ENCODE measurements at places on chromosomes 3 and 15.

- DNase-seq = no peak
Observed at GRCh38 chr15:71611553-71612396, 198.6 kb upstream of the NR2E3 start.

GRCh38 chr3:23931597-23931996 lies 13.5 kb upstream of the NR1D2 start:
- no peak for DNase-seq

DNA sequence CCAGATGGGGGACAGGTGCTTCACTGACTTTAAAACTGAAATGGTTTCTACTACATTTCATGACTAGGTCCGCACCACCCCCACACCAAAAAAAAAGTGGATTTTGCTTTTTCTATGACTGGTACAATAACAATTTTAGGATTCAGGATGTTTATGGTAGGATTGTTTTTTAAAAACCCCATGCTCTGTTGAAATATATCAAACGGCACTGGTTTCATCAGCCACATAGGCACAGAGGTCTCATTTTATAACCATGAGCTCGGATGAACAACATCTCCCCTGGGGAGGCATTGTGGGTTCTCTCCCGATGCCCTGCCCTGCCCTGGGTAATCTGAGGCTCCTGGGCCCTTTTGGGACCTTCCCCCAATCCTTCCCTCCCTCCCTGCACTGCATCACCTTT lies 202.7 kb upstream of the KBTBD8 start:
- no peak for DNase-seq

DNA sequence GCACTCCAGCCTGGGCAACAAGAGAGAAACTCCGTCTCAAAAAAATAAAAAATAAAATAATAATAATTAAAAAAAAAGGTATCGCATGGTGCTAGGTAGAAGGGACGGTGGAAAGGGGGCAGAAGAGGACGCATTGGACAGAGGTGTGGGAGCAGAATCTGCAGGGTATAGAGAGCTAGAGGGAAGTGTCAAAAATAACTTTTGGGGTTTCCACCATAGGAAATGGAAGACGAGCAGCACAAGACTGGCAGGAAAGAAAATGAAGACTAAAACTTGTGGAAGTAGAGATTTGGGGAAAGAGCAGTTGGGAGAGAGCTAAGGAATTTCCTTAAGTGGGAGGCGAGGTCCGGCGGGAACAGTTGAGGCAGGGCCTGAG lies 585 bp upstream of the MKRN2 start:
- DNase-seq = no peak

DNA sequence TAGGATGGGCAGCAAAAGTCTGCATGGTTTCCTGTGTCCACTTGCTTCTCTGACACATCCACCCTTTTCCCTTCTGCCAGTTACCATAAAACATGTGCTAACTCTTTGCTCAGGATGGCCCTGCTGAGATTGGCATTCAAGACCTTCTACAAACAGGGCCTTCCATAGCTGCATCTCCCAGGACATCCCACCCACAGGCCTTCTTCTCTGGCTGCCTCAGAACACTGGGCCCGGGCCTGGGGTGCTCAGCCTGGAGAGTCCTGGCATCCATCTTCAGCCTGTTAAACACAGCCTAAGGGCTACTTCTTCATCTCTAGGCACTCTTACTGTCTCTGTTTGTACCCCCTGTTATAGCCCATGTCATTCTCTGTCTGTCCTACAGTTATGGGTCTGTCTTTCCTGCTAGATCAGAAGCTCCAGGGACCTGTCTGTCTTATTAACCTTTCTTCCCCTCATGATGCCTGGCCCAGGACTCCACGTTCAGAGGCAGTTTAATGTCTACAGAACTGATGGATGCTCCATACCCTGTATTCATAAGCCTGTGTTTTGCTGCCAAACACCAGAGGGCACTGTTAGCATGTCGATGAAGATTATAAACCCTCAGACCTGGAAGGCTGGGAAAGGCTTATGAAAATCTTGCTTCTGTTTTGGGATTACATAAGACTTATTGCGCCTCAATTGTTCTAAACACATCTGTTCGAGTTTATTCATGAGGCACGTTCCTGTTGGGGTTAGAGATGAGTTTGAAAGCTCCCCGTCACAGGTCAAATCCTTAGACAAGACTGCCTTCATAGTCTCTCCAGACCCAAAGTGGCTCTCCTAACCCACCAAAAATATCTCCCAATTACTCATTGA lies 16.5 kb downstream of the SEMA3G start:
- peak; percentile 37 for DNase-seq

GRCh38 chr3:188772886-188773285 lies 398.9 kb upstream of the TPRG1 start:
- no peak for DNase-seq

DNA sequence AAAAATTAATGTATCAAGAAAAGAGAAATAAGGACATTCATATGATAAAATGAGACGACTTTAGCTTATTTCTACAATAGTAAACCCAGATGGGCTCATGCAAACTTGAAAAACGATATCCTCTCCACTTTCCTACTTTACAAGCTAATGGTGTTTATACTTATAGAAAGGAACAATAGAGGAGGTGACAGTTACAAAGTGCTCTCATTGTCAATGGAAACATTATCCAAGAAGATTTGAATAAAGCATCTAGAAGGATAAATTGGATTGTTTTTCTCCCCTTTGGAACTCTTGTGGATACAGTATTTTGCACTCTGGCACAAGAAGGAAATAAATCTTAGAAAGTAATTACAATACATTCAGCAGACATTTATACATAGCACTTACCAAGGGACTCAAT lies 20.2 kb upstream of the CCDC66 start:
- DNase-seq = peak; percentile 31

- DNase-seq = no peak
Observed at GRCh38 chr15:68608206-68608843, 29.5 kb downstream of the CORO2B start.

GRCh38 chr3:192883512-192883911 lies 34.1 kb downstream of the MB21D2 start:
- no peak for DNase-seq

GRCh38 chr15:36926427-36926825 lies 173.9 kb downstream of the MEIS2 start:
- peak; percentile 60 for DNase-seq

DNA sequence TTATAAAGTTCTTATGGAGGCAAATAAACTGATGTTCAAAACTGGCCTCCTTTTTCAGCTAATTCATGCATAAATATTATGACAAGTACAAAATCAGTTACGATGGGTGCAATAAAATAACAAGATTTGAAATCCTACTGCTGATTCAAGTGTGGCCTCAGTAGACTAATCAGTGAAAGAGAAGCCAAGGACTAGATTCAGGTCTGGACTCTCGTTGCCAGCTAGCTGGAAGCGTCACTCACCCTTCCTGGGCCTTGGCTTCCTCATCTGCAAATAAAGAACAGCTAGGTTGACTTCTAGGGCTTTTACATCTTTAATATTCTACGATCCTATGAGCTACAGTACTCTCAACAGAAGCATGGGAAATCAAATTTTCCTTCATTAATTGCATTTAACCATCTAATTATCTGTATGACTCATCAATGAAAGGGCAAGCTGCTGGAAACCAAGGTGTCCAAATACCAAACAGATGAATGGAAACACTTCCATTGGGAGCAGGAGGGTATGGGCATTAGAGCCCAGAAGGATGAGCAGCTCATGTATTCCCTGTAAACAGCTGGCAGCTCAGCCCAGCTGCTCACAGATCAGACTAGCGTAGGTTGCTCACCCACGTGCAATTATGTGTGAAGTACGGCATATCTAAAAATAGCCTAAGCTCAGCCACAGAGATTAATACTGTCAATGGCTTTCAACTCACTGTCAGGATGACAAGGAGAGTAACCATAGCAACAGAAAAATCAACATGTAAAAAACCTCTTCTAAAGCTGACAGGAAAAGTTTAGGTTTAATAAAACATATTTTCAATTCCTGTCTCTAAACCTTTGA lies 294.8 kb downstream of the PLCL2 start:
- DNase-seq = peak; percentile 31

DNA sequence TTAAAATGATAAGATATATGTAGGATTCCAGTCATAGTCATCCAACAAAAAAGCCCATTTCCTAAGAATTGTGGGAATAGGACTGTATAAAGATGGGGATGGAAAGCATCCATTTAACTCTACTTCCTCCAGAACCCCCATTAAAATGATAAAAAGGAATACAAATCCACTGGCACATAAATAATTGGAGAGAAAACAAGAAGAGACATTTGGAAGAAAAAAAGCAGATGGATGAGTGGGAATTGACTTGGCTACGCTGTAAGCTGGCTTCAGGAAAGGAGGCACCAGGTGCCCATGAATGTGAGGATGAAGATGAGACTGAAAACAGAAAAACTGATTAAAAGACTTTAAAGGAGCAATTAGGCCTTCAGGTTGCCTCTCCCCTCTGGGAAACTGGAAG lies 91.8 kb downstream of the ST8SIA2 start:
- DNase-seq = no peak

DNA sequence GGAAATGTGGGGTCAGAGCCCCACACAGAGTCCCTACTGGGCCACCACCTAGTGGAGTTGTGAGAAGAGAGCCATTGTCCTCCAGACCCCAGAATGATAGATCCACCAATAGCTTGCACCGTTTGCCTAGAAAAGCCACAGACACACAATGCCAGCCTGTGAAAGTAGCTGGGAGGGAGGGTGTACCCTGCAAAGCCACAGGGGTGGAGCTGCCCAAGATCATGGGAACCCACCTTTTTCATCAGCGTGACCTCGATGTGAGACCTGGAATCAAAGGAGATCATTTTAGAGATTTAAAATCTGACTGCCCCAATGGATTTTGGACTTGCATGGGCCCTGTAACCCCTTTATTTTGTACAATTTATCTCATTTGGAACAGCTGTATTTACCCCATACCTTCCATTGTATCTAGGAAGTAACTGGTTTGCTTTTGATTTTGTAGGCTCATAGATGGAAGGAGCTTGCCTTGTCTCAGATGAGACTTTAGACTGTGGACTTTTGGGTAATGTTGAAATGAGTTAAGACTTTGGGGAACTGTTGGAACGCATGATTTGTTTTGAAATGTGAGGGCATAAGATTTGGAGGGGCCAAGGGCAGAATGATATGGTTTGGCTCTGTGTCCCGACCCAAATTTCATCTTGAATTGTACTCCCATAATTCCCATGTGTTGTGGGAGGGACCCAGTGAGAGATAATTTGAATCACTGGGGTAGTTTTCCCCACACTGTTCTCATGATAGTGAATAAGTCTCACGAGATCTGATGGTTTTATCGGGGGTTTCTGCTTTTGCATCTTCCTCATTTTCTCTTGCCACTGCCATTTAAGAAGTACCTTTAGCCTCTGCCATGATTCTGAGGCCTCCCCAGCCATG lies 49.0 kb downstream of the CD200 start:
- DNase-seq = no peak

GRCh38 chr15:81905889-81906288 lies 139.9 kb downstream of the MEX3B start:
- no peak for DNase-seq
